ENCODE measurements at places on chromosomes 4 and X.

- DNase-seq = peak; percentile 76
Observed at GRCh38 chr4:48578132-48578968, 88.3 kb downstream of the ZAR1 start.

DNA sequence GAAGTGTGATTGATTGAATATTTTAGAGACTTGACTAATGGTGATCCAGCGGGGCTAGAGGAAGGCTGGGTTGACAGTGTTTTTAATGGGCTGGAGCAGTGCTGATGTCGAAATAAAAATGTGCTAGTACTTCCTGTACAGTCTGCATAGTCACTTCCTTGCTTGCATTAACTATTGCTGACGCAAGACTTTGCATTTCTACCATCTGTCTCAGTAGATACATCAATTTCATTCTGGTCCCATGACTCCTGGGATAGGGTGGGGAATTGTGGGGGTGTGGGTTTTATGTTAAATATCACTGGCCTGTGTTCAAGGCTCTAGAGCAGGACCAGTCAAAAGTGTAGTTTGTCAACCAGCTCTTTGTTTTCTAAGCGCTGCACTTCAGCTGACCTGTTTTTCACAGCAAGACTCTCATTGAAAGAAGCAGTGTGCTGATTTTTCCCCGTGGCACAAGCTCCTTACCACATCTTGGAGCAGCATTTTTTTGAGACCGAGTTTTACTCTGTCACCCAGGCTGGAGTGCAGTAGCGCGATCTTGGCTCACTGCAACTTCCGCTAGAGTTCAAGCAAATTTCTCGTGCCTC lies 35.2 kb upstream of the PHEX start:
- peak; percentile 84 for DNase-seq

GRCh38 chr4:150130933-150131332 lies 52.7 kb downstream of the DCLK2 start:
- DNase-seq = no peak

DNA sequence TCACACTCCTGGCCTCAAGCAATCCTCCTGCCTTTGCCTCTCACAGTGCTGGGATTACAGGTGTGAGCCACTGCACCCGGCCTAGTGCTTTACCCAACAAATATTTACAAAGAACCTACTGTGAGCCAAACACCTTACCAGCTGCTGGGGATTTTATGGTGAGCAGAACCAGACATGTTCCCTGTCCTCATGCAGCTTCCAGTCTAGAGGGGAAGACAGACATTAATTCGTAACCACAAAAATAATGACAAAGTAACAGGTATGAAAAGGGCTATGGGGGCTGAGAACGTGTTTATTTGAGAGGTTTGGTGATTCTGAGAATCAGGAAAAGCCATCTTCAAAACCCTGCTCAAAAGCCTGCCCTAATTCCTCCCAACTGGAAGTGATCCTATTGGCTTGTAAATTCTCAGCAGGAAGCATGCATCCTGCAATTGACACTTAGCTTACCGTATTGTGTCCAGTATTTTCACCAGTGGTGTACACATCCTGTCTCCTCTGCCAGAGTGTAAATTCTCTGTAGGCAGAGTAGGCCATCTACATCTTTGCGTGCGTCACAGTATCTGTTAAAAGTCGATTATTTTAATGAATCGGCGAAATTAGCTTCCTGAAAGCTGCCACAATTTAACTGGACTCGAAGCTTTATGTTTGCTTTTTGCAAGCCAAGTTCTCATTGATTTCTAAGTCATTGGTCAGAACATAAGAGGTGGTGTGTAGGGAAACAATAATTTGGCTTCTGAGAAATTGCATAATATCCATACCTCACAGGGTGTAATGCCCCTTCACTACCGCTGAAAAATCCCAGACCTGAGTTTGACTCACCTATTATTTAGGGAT lies 67.0 kb downstream of the TMEM156 start:
- no peak for DNase-seq

DNA sequence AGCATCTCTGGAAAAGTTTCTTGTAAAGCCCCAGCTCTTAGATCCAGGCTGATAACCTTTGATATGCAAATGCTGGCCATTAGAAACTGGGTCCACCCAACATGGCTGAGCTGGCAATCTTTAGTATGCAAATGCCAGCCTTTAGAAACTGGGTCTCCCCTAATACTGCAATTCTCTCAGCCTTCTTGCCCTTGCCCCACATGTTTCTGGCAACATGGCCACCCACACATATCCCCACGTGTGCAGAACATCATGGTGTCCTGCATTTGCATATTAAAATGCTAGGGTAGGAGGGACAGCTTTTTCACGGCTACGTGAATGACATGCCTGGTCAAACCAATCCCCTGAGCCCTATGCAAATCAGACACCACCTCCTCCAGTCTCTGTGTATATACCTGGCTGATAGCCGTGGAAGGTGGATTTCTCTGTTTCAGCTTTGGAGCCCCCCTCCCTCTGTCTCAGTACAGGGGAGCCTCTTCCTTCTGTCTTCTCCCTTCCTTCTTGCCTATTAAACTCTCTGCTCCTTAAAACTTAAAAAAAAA lies 344.0 kb upstream of the NWD2 start:
- DNase-seq = no peak

- DNase-seq = no peak
Observed at GRCh38 chr4:39715788-39716187, 17.9 kb downstream of the UBE2K start.

GRCh38 chrX:107825698-107826237 lies at the start of gene MID2:
TSS of gene MID2 (plus strand) at chrX:107825866. CDS start at chrX:107826427, 561 bp downstream.
- no peak for DNase-seq

DNA sequence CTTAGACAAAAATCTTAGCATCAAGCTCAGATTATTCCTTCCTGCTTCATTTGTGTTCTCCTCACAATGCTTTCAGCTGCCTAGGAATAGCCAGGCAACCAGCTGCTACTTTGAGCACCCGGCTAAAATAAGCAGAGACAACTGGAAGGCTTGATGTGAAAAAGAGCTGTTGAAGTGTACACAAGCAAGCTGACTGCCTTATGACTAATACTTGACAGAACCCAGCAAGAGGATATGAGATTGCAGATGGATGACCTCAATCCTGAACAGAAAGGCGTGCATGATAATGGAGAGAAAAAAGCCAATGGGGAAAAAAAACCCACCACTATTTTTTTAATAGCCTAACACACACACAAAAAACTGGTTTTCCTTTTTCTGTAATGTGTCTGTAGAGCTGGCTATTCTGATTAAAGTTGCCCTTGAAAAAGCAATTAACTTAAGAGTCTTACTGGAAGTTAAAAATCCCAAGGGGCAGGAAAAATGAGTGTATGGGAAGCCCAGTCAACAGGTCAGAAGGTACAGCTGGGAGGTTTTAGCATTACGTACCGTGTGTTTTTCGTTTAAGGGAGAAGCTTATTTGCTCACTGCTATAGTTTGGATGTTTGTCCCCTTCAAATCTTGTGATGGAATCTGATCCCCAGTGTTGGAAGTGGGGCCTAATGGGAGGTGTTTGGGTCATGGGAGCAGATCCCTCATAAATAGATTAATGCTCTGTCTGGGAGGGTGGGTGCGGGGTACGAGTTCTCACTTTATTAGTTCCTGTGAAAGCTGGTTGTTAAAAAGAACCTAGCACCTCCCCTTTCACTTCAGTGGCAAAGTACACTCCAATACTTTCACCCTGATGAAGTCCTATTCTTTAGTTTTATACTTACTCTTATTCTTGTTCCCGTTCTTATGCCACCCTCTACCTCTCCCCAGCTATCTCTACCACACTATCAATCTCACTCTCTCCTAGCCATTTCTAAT lies 37.1 kb upstream of the HERC6 start:
- DNase-seq = no peak

DNA sequence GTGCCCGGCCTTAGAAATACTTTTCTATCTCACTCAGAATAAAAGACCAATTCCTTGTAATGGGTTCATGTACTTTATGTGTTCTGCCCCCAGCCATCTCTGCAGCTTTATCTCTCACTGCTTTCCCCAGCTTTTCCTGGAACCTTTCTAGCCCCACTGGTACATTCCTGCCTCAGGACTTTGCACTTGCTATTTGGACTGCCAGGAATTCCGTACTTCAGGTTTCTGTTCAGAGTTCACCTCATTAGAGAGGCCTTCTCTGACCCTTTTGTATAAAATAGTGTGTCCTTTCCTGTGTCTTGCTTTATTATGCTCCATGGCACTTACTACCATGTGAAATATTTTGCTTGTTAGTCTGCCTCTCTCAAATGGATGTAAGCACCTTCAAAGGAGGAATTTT lies 112.5 kb downstream of the PDLIM5 start:
- DNase-seq = no peak

DNA sequence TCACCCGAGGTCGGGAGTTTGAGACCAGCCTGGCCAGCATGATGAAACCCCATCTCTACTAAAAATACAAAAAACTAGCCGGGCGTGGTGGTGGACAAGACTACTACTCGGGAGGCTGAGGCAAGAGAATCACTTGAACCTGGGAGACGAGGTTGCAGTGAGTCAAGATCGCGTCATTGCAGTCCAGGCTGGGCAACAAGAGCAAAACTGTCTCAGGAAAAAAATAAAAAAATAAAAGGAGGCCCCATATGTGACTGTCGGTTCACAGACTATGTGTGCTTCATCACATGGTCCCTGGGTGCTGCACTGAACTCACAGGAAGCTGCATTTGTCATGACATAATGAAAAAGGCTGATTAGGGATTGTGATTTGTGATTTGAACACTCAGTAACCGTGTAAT lies 6.4 kb downstream of the TRIML1 start:
- no peak for DNase-seq

GRCh38 chr4:108794136-108794535 lies 31.3 kb upstream of the ETNPPL start:
- DNase-seq = no peak

DNA sequence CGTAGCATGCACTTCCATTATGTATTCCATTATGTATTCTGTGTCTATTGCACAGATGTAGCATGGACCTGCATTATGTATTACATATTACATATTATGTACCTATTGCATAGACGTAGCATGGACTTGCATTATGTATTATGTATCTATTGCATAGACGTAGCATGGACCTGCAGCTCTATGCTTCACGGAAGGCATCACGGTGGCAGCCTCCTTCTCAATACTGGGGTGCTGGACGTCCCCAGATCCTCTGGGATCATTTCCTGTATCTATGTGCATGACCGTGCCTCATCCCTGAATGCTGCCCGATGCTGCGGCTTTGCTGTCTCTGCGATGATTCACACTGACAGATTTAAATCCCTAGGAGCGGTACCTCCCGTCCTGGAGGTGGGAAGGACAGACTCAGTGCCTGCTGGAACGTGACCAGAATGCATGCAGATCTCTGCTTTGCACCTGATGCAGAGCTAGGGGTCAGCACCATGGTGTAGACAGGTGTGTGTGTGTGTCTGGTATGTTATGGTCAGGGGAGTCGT lies 317.5 kb downstream of the DHRSX start:
- DNase-seq = no peak

DNA sequence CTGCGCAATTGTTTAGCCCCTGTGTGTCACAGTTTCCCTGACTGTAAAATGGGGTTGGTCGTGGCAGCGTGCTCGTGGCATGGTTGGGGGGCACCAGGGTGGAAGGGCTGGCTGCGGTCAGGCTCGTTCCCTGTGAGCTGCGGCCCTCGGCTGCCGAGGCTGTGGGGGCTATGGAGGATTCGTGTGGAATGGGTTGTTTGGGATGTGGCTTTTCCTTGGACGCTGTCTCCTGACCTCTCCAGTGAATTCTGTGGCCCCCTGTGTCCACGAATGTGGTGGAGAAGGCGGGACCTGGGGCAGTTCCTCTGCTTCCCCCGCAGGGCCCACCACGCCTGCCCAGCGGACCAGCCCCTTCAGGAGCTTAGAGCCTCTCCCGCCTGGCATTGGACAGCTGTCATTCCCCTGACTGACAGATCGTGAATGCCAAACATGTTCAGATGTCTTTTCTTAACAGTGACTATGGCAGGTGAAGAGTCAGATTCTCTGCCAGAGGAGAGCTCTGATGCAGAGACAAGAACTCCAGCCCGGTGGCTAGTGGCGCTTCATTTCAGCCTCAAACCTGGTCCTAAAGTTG lies 17.2 kb upstream of the HGFAC start:
- DNase-seq = no peak

DNA sequence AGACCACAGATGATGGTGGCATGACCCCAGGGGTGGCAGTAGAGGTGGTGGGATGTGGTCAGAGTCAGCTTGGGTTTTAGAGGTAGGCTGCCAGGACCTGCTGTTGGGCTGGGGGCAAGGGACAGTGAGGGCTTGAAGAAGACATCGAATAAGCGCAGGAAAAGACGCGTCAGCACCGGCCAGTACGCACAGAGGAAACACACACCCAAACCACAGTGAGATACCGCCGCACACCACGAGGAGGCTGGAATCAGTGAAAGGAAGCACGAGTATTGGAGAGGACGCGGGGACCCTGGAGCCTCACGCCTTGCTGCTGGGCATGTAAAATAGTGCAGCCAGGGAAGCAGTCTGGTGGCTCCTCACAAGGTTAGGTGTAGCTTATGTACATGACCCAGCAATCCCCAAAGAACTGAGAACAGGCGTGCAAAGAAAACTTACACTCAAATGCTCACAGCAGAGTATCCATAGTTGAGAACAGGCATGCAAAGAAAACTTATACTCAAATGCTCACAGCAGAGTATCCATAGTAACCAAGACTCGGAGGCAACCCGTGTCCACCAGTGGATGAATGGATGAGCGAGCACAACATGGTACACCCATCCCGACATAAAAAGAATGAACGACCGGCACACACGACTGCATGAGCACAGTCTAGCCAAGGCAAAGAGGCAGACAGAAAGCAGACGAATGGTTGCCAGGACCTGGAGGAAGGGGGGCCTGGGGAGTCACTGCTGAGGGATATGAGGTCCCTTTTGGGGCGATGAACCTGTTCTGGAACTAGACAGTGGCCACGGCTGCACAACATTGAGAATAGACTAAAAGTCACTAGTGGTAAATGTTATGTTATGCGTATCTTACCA lies 13.3 kb downstream of the PDZD4 start:
- peak; percentile 58 for DNase-seq

- no peak for DNase-seq
Observed at GRCh38 chr4:39467464-39467863, 8.6 kb downstream of the LIAS start.

- DNase-seq = no peak
Observed at GRCh38 chr4:3091464-3091863, 17.0 kb downstream of the HTT start.

DNA sequence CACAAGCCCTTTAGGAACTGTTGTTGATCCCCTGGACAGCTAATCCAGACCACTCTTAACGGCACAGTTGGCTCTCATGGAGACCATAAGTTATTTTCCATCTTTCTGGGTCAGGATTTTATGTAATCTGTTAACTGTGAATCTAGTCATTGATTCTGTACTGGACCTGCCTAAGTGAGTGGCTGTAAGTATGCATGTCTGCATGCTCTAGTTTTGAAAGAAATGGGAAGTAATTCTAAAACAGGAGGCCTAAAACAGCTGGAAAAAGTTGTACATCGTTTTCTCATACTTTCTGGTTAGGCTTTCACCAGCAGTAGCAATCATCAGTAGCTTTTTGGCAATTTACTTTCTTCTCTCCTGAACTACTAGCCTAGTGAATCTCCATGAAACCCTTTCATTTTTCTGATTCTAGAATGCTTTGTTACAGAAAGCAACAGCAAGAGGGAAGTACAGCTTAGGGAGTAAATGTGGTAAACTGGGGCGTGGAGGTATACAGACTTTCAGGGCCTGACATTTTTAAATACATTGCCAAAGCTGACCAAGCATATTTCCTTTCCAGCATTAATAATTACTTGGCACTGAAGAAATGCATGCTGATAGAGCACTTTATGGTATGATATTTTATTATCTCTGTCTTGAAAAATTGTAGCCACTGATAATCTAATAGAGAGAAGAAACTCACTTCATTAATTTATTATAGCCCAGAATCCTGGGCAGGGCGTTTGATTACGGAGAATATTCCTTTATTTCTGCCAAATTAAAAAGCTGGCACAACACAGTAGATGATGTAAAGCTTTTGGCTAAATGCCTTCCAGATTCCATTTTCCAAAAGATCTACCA lies 202.7 kb downstream of the BANK1 start:
- peak; percentile 60 for DNase-seq

- peak; percentile 52 for DNase-seq
Observed at GRCh38 chrX:65528705-65529340, 5.8 kb downstream of the LAS1L start.
